NCI-H1048 (cell line): ENCODE measurements at places on chromosomes 13 and 19.
A peak's percentile ranks its signal among the peaks of the same experiment; 100 is the strongest.

GRCh38 chr13:45950386-45951000 lies 98.9 kb upstream of the SIAH3 start:
- no peak for DNase-seq

DNA sequence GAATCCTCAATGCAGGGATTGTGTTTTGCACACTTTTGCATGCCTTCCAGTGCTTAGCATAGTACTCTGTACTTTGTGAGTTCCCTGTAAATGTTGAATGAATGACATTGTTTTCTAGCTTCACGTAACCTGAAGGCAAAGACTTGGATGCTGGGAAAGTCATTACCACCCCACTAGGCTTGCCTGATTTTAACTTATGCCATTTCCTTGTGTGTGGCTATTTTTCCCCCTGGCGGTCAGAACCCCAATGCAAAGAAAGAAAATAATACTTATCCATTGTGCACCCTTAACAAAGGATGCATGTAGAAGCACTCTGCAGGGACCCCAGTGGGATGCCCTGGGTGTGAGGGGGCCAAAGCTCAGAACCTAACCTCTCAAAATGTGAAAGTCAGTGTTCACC lies 1.2 kb upstream of the ENOX1 start:
- DNase-seq = no peak

DNA sequence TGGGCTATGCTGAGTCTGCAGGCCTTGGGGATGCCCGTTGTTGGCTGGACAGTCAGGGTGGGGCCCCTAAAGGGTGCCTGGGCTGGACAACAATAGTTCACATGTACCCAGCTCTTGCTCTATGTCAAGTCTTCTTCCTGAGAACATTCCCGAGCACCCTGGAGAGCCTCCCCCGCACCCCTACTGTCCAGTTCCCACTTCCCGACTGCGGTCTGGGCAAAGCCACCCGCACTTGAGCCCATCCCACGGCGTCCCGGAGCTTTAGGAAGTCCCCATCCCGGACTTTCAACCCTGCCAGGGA lies 1.1 kb upstream of the MPND start:
- DNase-seq = no peak

DNA sequence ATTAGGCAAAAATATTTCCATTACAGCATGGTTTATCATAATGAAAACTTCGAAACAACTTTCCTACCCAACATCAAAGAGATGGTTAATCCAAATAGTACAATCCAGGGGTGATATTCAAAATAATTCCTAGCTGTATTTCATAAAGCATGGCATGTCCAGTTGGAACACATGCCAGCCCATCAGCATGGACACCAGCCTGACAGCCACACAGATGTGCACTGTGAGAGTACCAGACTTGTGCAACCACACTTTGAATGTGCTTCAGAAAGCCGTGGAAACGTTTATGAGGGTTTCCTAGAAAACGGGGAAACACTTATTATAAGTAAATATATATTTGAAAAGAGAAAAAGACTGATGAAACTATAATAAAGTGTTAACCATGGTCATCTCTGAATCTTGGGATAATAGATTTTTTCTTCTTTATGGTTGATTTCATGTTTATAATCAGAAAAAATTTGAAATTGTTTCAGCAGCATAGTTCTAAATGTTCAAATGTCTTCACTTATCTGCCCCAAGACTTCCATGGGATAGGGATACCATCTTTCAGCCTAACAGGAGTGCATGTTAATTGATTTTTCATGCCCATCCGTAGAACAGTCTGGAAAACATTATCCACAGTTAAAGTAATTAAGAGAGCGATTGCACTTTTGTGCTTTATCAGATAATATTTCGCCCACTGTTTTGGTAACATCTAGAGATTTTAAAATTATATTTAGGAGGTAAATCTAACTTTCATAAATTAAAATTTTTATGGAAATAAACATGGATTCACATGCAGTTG lies 242.6 kb upstream of the IRS2 start:
- no peak for DNase-seq

- no peak for DNase-seq
These were observed 2.6 kb downstream of the ACSBG2 start for GRCh38 chr19:6138066-6138465.

GRCh38 chr19:7469669-7470285 lies 19.1 kb downstream of the PEX11G start:
- no peak for DNase-seq

GRCh38 chr13:113506025-113506685 lies 15.6 kb upstream of the DCUN1D2 start:
- no peak for DNase-seq

DNA sequence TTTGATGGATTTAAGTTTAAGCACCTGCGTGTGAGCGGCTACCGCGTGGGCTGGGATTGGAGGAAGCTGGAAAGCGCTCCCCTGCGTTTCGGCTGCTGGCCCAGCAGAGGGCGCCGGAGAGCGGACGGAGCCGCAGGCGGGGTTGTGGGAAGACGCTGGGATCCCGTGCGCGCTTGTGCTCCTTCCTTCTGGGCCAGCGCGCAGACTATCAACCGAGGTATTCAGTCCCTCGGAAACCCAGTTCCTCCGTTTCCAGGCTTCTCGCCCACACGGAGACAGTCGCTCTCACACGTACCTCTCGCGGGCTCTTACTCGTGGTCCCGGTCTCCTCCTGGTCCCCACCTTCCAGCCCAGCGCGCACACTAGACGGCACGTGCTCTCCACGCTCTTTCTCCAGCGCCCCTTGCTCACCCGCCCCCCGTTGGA lies 28.8 kb downstream of the EPN1 start:
- DNase-seq = peak; percentile 10

DNA sequence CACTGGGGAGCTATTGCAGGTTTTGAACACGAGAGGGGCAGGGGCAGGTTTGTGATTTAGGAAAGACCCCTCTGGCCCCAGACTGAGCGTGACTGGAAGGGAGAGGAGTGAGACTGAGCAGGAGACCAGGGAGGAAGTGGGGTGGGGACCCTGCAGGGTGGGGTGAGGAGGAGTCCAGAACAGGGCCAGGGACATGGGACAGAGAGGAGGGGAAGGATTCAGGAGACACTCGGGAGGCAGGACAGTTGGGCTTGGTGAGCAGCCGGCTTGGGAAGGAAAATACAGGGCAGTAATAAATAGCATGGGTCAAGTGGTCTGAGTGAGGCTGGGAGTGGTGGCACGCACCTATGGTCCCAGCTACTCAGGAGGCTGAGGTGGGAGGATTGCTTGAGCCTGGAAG lies 9.4 kb downstream of the FOSB start:
- no peak for DNase-seq

- no peak for DNase-seq
These were observed 924.0 kb downstream of the EFNB2 start for GRCh38 chr13:105611424-105611823.

DNA sequence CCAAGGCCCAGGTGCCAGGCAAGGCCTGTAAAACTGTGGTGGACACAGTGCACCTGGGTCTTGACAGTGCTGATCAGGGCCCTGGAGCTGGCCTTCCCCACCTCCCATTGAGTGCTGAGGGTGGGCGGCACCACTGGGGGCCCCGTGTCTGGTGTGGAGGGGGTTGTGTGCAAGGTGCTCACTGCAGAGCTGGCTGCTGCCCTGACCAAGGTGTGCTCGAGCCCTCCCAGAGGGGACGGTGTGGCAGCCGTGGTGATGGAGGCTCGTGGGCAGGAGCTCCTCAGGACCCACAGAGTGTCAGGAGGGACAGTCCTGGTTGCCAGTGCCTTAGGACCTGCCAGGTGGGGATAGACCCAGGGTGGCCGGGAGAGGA lies 23.0 kb downstream of the ATP4B start:
- DNase-seq = no peak

DNA sequence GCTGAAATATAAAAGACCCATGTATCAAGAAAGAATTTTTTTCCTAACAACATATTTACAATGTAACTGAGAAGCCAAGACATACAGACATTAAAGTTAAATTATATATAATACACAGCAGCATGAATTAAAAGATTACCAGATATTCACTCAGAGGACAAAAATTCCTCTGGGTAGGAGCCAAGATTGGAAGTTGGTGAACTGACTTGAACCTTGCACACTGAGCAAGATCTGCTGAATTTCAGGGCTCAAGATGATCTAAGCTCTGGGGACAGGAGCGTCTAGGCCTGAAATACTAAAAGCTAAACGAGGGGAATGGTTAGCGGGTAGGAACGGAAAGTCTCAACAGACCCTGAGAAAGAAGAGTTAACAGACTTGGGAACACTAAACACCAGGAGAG lies 8.5 kb downstream of the FOXO1 start:
- DNase-seq = no peak

- no peak for DNase-seq
These were observed 12.1 kb upstream of the LTBP4 start for GRCh38 chr19:40588926-40589569.

GRCh38 chr13:101881593-101881992 lies 429.1 kb downstream of the ITGBL1 start:
- no peak for DNase-seq

DNA sequence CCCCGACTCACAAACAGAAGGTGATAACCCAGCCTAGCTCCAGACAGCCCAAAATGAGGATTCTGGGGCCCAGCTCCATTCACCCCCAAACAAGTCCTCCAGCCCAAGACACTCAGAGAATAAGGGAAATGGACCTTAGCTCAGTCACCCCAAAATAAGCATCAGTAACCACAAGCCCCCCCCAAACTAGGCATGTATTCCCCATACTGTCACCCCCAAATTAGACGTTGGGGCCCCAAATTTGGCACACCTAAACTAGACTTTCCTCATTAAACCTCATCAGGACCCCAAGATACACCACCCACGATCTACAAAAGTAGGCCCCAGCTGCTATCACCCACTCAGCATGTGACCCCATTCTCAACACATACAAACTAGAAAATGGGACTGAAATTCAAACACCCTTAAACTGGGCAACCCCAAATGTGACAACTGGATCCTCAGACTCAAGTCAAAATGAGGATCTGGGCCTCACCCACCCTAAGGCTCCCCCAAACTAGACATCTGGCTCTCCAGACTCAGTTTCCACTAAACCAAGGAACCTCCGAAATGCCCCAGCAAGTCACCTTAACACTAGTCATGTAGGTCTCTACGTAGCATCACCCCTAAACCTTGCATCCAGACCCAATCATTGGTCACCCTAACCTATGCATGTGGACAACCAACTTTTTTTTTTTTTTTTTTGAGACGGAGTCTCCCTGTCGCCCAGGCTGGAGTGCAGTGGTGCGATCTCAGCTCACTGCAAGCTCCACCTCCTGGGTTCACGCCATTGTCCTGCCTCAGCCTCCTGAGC lies 13.4 kb upstream of the ERFL start:
- no peak for DNase-seq

DNA sequence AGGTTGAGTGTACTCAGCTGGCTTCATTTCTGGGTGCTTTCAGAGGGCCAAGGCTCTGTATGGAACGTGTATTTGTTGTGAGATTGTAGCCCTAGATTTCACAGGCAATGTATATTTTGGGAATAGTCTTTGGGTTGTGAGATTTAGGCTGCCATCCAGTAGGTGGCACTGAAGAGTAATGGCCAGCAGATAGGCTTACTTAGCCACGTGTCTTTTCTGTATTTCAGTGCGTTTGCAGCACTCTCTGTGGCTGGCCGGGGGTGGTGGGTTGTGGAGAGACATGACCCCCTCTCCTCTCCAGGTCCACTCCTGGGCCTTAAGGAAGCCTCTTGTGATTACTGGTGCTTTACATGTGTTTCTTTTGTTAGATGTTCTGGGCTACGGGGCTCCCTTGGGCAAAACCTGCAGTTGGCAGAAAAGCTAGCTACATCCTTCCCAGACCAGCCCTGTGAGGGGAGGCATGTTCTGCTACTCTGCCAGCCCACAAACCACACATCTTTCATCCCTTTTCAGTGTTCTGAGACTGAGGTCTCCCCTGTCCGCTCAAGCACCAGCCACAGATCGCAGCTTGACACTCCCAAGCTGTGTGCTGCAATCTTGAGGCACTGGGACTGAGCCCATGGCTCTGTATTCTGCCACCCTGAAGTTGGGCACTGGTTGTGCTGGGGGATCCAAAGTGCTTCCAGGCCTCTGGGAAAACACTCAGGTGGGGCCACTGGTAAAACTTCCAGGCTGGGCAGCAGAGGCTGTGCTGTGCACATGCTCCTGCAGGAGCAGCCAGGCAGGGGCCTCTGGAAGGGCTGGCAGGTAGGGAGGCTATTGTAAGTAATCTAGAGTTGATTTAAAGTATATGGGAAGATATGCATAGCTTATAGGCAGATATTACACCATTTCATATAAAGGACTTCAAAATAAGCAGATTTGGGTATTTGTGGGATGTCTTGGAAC lies 1096.8 kb upstream of the PCDH20 start:
- no peak for DNase-seq
